ENCODE measurements at places on chromosomes 7 and 10.

DNA sequence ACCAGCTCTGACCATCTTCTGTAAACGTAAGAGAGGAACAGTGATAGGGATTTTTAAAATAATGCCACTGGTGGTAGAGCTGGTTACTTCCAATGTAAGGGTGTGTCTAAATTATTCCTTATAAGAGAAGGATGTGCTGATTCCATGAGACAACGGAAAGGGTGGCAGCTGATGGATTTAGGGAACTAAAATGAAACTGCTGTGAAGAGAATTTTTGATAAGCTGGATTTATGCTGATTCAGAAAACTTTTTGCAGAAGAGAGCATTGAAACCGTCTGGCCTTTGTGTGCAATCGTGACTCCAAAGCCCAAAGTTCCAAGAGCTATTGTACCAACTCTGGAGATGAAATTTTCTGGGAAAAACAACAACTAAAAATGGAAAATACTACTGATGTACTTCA is 301.0 kb downstream of the PRPF18 start:
- DNase-seq: no peak

GRCh38 chr10:11825796-11826414 is 2.7 kb downstream of the PROSER2 start:
- DNase-seq: no peak

DNA sequence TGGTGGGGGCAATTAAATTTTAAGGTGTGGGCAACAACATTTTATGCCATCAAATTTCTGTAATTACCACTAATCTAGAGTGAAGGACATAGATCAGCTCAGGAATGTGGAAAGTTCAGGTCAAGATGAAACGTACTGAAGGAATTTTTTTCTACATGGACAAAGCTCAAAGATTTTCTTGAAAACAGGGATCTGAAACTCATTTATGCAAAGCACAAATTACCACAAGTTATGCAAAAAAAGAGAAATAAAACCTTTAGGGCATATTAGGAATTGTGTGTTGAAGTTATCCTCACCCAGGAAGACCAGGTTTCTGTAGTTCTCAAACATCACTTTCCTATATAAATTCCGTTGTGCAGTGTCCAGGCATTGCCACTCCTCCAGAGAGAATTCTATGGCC is 18.9 kb downstream of the ZNF680 start:
- no peak for DNase-seq

DNA sequence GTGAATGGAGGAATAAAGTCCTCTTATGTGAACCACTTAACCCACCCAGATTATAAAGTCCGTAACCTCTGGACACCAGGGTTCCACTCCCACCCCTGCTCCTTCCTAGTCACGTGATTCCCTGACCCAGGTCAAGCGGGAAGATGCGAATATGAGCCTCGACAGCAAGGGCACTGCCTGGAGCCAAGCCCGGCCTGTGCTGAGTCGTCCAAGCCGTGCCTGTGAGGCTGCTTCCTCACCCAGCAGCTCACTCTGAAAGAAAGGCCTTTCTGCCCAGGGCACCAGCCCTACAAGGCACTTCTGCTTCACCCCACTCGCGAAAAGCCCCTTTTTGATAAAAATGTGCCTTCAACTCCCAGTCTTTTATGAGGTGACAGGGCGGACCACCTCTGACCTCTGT is 85.8 kb downstream of the CYTH3 start:
- no peak for DNase-seq

GRCh38 chr10:31912898-31913850 is 15.5 kb downstream of the ARHGAP12 start:
- DNase-seq: no peak

- DNase-seq: no peak
Observed at GRCh38 chr10:72881291-72881690, 12.2 kb upstream of the OIT3 start.

GRCh38 chr10:79155301-79156081 is 86.7 kb downstream of the ZMIZ1 start:
- DNase-seq: no peak

DNA sequence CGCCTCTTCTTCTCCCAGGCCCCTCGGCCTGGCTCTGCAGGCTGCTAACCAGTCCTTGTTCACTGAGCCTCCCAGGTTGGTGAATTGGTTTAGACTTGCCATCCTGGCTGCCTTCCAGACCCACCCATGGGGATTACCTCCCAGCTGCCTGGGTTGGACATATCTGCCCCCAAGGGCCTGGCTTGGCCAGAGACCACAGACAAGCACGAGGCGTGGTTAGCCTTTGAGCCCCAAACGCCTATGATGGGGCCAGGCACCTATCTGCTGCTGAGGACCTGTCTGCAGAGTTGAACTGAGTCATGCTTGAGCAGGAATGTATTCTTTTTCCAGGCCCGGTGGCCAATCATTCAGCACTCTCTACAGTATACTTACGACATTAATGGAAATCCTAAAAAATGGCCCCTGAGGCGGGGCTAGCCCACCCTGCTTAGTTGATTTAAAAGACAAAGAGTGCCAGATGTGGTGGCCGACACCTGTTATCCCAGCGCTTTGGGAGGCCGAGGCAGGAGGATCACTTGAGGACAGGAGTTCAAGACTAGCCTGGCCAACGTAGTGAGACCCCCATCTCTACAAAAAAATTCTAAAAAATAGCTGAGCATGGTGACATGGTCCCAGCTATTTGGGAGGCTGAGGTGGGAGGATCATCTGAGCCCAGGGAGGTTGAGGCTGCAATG is 361.5 kb downstream of the FRMD4A start:
- no peak for DNase-seq

GRCh38 chr10:132264966-132265889 is 42.5 kb downstream of the STK32C start:
- DNase-seq: no peak

DNA sequence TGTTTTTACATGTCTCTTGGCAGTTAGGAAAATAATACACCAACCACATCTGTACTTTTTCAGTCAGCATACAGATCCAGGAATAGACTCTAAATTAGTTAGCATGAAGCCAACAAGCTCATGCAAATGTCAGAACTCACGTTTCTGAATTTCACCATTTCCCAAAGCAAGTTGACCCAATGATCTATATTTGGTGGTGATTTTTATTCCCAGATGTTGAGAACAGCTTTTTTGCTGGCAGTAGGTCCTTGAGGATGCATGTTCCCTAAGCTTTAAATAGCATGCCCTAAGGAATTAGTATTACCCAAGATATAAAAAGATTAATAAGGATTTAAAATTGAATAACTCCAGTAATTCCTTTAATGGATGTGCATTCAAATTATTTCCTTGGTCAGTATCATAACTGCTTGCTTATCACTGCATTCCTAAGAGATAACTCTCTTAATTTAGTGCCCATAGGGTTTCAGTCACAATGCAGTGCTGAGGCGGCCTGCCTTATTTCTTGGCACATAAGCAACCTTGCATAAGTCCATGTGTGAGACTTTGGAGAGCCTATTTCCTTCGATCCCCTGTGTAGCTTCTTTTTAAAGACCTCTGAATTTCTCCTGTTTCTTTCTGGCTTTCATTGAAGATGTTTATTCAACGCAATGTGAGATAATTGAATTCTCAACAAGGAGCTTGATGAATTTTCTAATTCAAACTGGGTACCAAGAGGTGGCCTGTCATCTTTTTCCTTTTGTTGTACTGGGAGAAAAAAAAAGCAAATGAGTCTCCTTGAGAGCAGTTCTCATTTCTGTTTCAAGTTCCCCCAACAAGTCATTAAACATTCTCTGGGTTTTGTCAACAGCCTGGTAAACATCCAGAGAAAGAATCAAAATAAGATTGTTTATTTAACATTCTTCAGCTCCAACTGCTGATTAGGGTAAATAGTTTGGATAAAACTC is 135.3 kb upstream of the MEOX2 start:
- no peak for DNase-seq

- DNase-seq: no peak
Observed at GRCh38 chr10:15352836-15353235, 18.3 kb downstream of the FAM171A1 start.

- DNase-seq: no peak
Observed at GRCh38 chr10:84329196-84329611, 815 bp downstream of the CCSER2 start.

DNA sequence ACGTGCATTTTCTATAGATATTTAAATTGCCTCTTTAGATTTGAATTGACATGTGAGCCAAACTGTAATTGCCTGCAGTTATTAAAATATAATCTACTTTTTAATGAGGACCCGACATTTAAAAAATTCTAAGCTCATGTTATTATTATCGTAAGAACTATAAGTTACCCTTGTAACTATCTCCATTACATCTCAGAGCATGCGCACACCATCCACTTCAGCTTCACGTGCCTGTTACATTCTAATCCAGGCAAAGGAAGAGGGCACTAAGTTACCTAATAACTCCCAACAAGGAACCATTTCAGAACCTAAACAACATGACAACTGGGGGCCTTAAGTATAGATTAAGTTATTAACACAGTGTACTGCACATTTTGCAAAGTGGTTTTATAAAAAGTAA is 509.0 kb upstream of the DPP6 start:
- DNase-seq: no peak

DNA sequence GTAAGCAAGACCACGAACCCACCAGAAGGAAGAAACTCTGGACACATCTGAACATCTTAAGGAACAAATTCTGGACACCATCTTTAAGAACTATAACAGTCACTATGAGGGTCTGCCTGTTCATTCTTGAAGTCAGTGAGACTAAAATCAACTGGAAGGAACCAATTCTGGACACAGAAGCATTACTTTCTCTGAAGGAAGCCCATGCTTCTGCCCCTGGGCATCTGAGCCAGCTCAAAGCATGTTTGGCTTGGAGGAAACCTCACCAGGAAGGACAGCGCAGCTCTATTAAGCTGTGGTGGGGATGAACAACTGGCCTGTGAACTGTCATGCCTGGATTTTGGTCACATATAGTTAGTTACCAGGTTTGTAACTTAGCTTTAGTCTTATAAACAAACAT is 132.4 kb upstream of the GDF10 start:
- DNase-seq: no peak

GRCh38 chr10:132507409-132507955 is 30.1 kb upstream of the INPP5A start:
- DNase-seq: no peak

DNA sequence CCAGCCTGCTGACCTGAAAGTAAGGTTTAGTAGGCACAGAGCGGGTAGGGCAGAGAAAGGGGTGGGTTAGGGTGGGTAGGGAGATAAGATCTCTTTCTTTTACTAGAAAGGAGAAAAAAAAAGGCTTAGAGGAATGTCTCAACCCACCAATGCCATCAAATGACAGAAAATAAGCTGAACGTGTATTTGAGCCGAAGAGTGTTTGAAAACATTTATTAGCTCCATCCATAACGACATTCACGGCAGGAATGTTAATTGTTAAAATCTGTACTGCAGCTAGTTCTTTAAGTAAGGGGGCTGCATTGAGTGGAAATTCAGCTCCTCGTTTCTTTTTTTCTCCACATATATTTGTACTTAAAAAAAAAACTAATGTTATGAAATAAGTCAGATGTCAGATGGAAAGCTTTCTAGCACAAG is 63.7 kb upstream of the ARID5B start:
- no peak for DNase-seq

- DNase-seq: no peak
Observed at GRCh38 chr10:3980144-3980543, 195.1 kb upstream of the KLF6 start.

- DNase-seq: no peak
Observed at GRCh38 chr7:148699782-148700629, 1.3 kb downstream of the CUL1 start.

- no peak for DNase-seq
Observed at GRCh38 chr10:75098902-75099673, 12.4 kb upstream of the SAMD8 start.

DNA sequence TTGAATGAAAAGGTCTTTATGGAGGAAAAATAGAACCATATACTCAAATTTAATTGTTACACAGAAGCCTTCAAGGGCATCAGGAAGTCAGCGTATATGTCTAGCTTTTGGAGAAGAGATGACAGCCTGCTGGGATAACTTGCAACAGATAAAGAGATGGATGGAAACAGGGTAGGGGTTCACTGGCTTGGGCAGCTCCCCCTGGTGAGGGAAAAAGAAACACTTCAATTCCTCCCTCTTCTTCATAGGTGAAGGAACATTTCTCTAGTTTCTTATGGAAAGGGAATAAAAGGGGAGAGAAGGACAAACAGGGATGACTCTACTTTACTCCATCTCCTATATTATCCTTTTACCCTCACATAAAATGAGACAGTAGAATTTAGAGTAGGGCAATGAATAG is 635.7 kb downstream of the PHTF2 start:
- DNase-seq: no peak

GRCh38 chr10:113854013-113854760 is at the start of the genes DCLRE1A and NHLRC2:
DCLRE1A (minus strand) TSS chr10:113854082; CDS start chr10:113853182, 900 bp downstream.
NHLRC2 (plus strand) TSS chr10:113854661; CDS start chr10:113854873, 212 bp downstream.
- peak; percentile 76 for DNase-seq

GRCh38 chr7:91455411-91455810 is 191.2 kb downstream of the FZD1 start:
- DNase-seq: no peak

- no peak for DNase-seq
Observed at GRCh38 chr10:3955955-3956617, 171.1 kb upstream of the KLF6 start.

GRCh38 chr7:84823530-84823929 is 363.3 kb downstream of the SEMA3D start:
- no peak for DNase-seq

GRCh38 chr10:131271195-131271880 is 40.2 kb downstream of the TCERG1L start:
- no peak for DNase-seq

DNA sequence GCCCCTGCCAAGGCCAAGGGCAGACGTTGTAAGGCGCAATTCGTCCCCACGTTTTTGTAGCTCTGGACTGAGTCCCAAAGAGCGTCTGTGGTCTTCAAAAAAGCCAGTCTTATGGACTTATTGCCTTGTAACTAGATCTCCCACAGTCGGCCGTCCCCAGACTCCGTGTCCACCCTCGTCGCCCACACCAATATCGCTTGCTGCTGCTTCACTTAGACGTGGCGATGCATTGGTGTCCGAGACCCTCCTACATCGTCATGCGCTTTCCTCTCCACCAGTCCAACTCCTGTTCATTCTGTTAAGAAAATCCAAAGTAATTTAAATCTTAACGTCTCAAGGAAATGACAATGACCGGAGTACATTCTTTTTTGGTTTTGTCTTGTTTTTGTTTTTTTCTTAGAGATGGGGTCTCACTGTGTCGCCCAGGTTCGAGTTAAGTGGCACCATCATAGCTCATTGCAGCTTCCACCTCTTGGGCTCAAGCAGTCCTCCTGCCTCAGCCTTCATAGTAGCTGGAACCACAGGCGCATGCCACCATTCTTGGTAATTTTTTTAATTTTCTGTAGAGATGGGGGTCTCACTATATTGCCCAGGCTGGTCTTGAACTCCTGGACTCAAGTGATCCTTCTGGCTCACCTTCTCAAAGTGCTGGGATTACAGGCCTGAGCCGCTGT is 851 bp downstream of the KIFBP start:
- no peak for DNase-seq

- DNase-seq: no peak
Observed at GRCh38 chr10:58477902-58478301, 34.8 kb upstream of the BICC1 start.

DNA sequence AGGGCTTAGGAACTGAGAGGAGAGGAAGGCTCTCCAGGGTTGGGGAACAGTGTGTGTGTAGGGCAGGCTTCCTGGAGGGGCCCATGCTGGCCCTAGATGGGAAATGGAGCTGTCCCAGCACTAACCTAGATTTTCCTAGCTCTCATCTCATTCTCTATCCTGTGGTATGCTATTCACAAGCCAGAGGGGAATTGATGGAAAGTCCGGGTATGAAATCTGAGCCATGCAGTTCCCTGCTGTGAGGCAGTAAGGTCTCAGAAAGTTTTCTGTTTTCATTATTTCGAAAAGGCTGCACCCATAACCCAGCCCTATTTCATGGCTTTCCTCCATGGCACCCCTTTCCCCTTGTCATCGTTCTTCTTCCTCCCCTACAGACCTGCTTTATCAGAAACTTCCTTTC is 220.3 kb downstream of the RPS24 start:
- DNase-seq: no peak

GRCh38 chr7:36730046-36730445 is 5.8 kb upstream of the AOAH start:
- DNase-seq: no peak
